ENCODE measurements at places on chromosomes 12 and 14.

DNA sequence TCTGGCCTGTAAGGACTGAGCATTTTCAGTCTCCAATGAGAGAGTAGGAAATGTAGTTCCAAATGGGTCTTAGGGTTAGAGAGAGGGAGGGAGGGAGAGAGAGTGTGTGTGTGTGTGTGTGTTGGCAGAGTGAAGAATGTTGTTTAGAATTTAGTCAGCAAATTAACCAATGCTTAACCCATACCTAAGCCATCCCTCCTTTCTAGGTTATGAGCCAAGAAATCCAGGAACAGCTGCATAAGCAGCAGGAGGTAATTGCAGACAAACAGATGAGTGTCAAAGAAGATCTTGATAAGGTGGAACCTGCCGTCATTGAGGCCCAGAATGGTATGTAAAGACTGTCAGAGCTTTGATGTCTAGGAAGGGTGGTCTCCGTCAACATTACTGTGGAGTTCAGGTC lies 56.9 kb downstream of the HSP90AA1 start:
- DNase-seq, result no peak

DNA sequence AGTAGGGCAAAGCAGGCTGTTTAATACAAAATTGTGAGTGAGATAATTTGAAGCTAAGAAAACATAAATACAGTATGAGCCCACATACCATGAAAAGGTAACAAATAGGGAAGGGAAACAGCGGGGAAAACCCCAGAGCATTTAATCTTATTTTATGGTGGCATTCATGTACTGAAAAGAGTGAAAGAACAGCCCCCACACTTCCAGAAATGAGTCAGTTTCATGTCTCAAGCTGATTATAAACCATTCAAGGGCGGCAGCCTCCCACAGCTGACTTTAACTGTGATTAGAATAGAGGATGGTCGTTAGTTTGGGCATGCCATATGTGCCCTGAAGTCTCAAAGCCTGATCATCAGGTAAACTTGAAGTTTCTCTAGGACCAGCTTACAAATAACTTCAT lies 64.5 kb downstream of the FOXG1 start:
- no peak for DNase-seq

GRCh38 chr12:112828541-112828940 lies 37.0 kb downstream of the RPH3A start:
- DNase-seq, result no peak

DNA sequence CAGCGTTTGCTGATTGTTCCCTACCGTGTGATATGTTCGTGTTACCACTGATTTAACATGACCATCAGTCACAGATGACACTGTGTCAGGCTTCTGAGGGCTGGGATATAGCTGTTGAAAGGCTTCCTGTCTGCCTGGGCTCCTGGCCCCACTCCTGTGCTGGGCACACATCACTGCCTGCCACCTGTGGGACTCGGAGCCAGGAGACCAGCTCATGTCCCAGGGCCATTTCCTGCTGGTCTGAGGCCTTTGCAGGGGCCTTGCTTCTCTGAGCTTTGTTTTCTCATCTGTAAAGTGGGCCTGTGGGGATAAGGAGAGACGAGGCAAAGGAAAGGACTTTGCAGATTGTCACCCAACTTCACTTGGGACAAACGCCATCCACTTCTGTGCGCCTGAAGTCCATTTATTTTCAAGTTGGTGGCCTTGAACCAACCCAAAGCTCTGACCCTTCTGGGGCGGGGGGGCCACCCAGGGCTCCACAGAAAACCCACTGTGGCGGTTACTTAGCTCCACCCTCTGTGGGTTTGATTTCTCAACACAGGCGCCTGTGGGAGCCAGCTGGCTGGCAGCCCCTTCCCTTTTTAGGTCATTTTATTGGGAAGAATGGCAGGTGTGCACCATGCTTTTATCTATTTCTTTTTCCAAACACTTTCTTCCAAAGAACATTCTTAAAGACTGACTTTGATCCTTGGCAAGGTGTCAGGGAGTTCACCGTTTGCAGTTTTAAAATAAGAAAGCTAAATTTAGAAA lies 54.1 kb downstream of the BEGAIN start:
- no peak for DNase-seq

DNA sequence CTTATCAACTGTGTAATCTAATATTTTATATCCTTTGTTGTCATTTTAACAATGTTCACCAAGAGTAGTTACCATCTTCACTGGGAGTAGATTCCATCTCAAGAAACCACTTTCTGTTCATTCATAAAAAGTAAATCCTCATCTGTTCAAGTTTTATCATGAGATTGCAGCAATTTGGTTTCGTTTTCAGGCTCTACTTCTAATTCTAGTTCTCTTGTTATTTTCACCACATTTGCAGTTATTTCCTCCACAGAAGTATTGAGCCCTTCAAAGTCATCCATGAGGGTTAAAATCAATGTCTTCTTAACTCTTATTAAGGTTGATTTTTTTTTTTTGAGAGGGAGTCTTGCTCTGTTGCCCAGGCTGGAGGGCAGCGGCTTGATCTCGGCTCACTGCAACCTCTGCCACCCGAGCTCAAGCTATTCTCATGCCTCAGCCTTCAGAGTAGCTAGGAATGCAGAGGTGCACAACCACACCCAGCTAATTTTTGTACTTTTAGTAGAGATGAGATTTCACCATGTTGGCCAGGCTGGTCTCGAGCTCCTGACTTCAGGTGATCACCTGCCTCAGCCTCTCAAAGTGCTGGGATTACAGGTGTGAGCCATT lies 276.6 kb downstream of the ACSS3 start:
- no peak for DNase-seq

DNA sequence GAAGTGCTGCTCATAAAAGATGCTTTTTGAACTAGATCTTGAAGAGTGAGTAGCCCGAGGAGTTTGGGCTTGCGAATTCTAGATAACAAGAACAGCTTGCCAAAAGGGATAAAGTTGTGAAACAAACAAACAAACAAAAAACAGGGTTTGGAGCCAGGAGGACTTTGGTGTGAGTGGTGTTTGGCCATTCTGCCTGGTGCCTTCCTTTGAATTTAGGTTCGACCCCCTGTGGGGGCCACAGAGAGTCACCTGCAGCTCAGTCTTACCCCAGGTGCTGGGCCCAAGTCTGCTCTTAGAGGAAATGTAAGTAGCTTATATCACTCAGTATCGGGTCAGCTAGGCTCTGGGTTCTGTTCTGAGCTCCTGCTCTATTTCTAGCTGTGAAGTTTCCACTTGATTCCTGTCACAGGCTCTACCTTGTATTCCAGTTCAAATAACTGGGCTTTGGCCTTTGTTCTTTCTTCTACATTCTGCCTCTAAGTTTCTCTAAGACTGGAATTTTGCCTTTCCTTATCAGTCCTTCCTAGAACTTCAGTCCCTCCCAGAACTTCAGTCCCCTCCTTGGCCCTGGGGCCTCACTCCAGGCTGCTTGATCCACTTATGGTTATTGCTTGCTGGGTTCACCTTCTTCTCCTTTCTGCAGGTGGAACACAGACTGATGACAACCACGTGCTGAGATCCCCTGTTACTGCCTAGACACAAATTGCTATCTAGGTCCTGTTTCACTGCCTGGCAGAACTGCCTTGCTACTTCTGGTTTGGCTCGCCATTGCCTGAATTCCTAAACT lies 20.5 kb upstream of the DUSP6 start:
- DNase-seq, result no peak

- DNase-seq, result no peak
Observed at GRCh38 chr14:87566991-87567390, 426.0 kb downstream of the GALC start.

DNA sequence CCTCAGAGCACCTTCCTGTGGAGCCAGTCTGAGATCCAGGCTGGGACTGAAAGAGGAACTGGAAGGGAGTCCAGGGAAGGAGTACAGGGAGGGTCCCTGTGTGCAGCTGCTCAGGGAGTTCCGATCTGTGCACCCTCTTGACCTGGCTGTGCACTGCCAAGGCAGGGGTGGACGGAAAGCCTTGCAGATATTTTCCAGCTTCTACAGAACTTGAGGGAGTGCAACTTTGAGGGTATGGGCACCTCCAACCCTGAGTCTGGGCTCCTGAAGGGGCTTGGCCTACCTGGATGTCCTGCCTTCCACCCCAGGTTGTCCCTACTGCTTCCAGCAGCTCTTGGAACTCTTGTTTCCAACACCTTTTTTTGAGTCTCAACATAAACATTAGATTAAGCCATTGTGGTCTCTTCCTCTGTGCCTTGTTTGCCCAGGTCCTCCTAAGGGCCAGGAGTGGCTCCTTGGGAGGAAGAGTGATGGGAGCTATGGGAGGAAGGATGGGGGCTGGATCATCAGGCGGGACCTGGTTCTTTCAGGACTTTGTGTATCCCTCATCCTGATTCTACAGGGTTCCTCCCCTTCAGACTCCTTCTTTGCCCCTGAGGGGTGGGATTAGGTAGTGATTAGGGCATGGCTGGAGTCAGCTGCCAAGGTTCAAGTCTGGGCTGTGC lies 3.5 kb downstream of the KRT7 start:
- DNase-seq, result no peak

GRCh38 chr12:131752451-131752850 lies 41.6 kb downstream of the SFSWAP start:
- DNase-seq, result no peak

DNA sequence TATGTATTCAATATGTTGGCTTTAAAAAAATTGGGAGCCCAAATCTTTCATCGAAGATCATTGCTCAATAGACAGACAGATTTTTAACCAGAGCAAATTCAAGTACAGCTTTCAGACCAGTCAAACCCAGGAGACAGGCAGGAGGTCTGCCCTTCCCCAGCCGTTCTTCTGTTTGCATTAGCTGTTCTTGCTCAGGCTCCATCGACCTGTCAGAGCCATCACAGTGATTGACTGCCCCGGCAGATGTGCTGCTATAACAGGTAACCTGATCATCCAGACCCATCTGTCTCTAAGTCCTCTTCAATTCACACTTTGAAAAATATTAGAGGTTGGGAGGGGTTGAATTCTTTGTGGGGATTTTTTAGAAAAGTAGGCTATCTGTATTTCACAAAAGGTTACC lies 453.5 kb downstream of the FOXG1 start:
- no peak for DNase-seq

- no peak for DNase-seq
Observed at GRCh38 chr12:70982991-70983390, 62.5 kb upstream of the PTPRR start.

GRCh38 chr12:129550353-129550752 lies 353.5 kb downstream of the TMEM132D start:
- no peak for DNase-seq

Measured in CD4-positive, alpha-beta T cell treated with Interleukin-21 for 1 hour (primary cell).